ENCODE measurements at places on chromosomes 7 and 10.

GRCh38 chr7:108331971-108332370 is 124.3 kb downstream of the NRCAM start:
- no peak for DNase-seq

- no peak for DNase-seq
Measured at GRCh38 chr10:119772334-119772733, 46.5 kb downstream of the INPP5F start.

- peak; percentile 74 for DNase-seq
Measured at GRCh38 chr10:73910401-73910763, 550 bp upstream of the PLAU start.

DNA sequence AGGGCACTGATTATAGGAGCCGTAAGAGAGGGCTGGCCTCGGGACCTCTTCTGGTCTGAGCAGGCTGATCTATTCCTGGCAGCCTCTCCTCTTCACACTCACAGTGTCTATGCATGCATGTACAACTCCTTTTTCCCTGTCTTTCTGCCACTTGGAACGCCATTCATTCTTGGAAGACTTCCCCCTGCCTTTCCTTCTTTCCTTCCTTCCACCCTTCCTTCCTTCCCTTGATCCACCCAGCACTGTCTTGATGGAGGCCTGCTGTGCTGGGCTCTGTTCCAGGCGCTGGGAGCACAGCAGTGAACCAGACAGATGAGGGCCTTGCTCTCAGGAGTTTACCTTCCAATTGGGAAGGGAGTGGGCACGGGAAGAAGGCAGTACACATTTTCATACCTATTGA is 114.8 kb downstream of the SH3PXD2A start:
- no peak for DNase-seq

DNA sequence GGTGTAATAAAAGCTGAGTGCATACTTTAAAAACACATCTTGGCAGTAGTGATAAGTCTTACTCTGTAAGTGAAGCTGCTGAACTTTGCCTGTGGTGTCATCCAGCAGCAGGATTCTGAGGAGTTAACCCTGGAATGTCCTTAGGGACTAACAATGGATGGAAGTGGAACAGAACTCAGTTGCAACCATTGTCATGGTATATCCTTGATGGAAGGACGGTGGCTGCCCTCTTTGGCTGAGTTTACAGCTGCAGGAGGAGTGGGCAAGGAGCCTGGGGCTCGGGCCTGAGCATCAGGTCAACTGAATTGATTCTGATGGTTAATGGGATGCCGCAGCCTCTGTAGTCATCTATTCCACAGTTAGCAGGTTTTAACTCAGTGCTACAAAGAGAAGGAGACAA is 56.2 kb downstream of the MRC1 start:
- DNase-seq = no peak

GRCh38 chr10:24115403-24115802 is 93.5 kb upstream of the KIAA1217 start:
- no peak for DNase-seq

- no peak for DNase-seq
Measured at GRCh38 chr7:81005254-81005653, 86.4 kb upstream of the SEMA3C start.

- DNase-seq = no peak
Measured at GRCh38 chr10:85542152-85542551, 824.4 kb downstream of the GRID1 start.

- DNase-seq = no peak
Measured at GRCh38 chr10:100869399-100869798, 43.4 kb upstream of the SLF2 start.

DNA sequence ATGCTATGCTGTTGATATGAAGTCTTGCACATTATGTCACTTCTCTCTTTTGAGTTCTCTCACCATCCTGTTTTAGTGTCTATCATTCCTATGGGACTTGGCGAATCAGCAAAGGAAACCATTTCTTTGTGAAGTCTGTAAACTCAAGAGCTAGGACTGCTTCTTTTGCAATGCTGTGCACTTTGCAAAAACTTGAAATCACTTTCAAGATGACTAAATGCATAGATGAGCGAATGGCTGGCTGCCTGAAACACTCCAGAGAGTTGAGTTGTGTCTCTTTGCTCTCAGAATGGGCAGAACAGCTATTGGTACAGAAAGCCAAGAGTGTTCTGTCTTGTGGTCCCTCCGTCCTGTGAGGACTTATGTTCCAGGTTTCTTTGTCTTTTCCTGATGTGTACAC is 18.3 kb upstream of the ELMO1 start:
- no peak for DNase-seq

- DNase-seq = no peak
Measured at GRCh38 chr7:70694971-70695794, 436.8 kb upstream of the GALNT17 start.

- DNase-seq = peak; percentile 77
Measured at GRCh38 chr10:98028168-98028770, 2.2 kb downstream of the CRTAC1 start.

GRCh38 chr10:37643187-37643586 is 214.2 kb downstream of the ZNF248 start:
- no peak for DNase-seq

GRCh38 chr7:74672343-74672915 is 14.9 kb downstream of the GTF2I start:
- DNase-seq = no peak

DNA sequence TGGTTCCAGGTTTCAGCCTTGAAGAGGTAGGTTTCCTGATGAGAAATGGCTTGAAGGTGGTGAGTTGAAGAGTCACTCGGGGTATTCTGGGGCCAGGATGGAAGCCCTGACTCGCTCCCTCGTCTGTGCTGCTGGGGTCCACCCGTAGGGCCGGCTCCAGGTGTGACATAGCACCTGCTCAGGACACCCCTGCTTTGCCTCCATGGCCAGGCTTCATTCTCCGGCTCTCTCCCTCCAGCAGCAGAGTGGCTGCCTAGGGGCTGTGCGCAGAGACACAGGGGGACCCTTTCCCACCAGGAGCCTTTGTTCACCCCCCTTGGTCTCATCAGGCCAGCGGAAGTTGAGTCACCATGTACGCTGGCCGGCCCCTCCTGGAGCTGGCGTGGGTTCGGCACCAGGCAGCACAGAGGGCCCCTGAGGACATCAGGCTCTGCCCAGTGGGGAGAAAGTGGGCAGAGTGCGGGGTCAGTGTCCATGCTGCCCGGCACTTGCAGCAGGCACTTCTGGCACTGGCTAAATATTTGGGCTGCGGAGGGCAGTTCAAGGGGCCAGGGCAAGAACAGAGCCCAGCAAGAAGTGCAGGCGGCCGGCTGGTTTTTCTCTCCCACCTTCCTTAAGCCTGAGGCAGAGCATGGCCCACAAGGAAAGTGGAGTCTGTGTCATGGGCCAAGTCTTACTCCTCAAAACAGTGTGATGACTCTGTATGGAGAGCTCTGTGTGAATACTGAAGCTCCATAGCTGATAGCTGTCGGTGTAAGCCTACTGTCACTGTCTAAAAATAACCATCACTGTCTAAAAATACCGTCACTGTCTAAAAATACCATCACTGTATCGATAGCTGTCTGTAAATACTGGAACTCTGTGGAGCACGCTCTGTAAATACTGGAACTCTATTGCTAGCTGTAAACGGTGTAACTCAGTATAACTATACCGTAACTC is 3.7 kb upstream of the PRKAR1B start:
- no peak for DNase-seq

- DNase-seq = peak; percentile 88
Measured at GRCh38 chr7:77538281-77539212, 1.5 kb downstream of the PTPN12 start.

GRCh38 chr10:58701405-58702135 is 188.9 kb downstream of the BICC1 start:
- no peak for DNase-seq

GRCh38 chr7:87129332-87129731 is 22.9 kb upstream of the DMTF1 start:
- DNase-seq = no peak
